ENCODE measurements at places on chromosomes 13 and 19.

DNA sequence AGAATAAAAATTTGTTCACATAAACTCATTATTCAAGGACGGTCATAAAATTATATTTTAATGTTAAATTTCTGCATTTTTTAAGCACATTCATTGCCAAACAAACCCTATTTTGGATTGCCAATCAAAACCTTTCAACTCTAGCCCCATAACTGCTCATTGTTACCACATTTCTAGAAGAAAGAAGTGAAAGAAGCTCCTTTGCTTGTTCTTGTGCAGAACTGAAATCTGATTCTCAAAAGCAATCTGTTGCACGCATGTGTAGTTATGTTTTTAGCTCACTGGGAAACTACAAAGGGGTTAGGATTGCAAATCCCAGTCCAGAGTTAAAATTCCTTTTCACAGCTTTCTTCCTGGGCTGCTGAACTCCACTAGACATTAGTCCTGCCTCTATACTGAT lies 109.5 kb upstream of the MIR17HG start:
- no peak for DNase-seq

DNA sequence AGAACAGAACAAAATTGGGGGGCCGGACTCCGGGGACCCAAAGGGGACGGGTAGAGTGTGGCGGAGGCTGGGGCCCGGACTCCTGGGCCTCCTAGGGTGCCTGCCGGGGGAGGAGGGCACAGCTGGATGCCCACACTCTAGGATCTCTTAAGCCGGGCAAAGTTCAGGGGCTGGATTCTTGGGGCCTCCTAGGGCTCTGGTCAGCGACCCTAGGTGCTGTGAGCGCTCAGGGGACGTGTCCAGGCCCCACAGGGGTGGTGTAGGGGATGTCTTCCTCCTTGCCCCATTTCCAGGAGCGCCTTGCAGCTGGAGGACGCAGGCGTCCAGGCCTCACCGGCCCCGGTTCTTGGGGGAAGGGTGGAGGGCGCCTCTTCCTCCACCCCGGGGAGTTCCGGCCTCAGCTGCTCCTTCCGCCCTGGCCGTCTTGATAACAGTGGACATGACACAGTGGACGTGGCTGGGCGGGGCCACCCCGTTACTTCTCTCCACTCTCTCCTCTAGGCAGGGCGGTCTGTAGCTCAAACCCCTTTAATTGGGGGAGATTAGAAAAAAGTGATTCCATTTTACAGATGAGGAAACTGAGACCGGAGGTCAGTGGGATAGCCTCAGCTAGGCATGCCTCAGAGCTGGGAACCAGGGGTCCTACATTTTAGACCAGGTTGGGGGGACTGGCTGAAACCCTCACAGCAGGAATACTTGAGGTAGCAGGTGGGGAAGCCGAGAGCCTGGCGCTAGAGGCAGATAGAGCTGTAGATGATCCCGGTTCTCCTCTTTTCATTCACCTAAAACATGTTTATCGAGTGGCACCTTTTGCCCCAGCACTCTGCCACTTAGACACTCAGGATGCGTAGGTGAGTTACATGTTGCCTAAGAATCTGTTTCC lies 705 bp downstream of the STXBP2 start:
- no peak for DNase-seq

GRCh38 chr13:25292301-25292700 lies 5.0 kb upstream of the MTMR6 start:
- DNase-seq: no peak

- no peak for DNase-seq
Measured at GRCh38 chr19:7710616-7711015, 8.7 kb upstream of the FCER2 start.

GRCh38 chr19:55691561-55692481 lies 16.8 kb downstream of the EPN1 start:
- DNase-seq: peak; percentile 31

GRCh38 chr19:56159009-56159559 lies 16.7 kb upstream of the GALP start:
- no peak for DNase-seq

GRCh38 chr13:48749144-48749543 lies 95.4 kb downstream of the CYSLTR2 start:
- DNase-seq: no peak

DNA sequence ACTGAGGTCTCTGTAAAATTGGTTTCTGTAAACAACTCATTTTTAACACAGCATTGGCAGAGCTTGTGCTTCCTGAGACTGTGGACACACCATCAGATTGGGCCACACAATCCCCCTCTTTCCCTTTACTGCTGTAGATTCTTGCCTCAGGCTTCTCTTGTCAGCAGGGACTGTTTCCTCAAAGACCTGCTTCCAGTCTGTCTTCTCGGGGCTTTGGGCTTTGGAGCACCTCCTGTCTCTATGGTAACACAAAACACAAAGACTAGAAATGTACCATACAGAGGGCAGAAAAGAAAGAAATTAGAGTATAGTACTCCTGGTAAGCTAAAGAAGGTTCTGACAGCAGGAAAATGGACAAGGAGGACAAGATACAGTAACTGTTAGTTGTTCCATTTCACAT lies 484.5 kb downstream of the DIAPH3 start:
- no peak for DNase-seq

- peak; percentile 18 for DNase-seq
Measured at GRCh38 chr19:35229601-35230000, 1.1 kb upstream of the FAM187B start.

DNA sequence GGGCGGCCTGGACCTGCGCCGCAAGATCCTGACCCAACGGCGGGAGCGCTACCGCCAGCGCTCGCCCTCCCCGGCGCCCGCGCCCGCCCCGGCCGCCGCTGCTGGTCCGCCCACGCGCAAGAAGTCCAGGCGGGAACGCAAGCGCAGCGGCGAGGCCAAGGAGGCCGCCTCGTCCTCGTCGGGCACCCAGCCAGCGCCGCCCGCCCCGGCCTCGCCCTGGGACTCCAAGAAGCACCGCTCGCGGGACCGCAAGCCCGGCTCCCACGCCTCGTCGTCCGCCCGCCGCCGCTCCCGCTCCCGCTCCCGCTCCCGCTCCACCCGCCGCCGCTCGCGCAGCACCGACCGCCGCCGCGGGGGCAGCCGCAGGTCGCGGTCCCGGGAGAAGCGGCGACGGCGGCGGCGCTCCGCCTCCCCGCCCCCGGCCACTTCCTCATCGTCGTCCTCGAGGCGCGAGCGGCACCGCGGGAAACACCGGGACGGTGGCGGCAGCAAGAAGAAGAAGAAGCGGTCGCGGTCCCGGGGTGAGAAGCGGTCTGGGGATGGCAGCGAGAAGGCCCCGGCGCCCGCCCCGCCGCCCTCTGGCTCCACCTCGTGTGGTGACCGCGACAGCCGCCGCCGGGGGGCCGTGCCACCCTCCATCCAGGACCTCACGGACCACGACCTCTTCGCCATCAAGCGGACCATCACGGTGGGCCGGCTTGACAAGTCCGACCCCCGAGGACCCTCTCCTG lies 10.0 kb downstream of the SCAF1 start:
- no peak for DNase-seq

DNA sequence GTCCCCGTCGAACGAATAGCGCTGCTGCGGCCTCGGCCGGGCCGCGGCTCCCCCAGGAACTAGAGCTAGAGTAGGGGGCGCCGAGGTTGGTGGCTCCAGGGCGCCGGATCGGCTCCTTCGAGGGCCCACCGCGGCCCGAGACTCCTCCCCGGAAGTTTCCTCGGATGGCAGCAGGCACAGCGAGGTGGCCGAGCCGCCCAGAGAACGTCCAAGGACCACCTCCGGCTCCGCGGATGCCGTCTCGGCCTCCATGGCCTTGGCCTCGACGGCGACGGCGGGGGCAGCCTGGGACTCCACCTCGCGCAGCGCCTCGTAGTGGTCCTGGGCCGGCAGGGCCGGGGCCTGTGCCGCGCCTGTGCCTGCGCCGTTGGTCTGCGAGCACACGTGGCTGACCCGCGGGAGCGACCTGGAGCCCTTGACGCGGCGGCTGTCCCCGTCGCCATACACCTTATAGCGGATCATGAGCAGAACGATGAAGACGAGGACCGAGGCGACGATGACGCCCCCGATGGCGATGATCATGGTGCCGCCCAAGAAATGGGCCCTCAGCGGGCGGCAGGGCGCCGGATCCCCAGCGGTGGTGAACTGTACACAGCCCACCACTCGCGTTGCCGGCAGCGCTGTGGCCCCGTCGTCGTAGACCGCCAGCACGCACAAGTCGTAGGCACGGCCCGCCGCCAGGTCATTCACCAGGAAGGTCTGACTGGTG lies 11.8 kb downstream of the IFNL1 start:
- peak; percentile 73 for DNase-seq

GRCh38 chr13:38159710-38160109 lies 189.9 kb upstream of the UFM1 start:
- DNase-seq: no peak

DNA sequence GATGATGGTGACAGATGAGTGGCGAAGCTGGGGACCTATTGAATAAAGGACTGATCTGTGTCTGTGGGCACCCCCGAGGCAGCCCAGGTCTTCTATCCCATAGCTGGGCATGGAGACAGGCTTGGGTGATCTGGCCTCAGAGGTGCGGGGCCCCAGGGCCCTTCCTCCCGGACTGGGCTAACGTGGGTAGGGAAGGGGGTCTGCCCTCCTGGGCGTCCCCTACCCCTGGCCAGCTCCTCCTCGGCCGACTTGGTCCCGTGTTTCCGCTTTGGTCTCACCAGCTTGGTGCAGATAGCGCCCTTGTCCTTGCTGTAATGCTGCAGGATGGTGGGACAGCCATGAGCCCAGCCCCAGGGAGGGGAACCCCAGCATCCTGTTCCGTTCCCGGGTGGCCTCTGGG lies 3.3 kb downstream of the MATK start:
- DNase-seq: no peak

- no peak for DNase-seq
Measured at GRCh38 chr13:28000567-28000966, 12.1 kb upstream of the URAD start.

GRCh38 chr13:91576590-91576989 lies 178.2 kb downstream of the GPC5 start:
- DNase-seq: peak; percentile 16

- DNase-seq: no peak
Measured at GRCh38 chr19:11942008-11942842, 17.3 kb downstream of the ZNF700 start.

DNA sequence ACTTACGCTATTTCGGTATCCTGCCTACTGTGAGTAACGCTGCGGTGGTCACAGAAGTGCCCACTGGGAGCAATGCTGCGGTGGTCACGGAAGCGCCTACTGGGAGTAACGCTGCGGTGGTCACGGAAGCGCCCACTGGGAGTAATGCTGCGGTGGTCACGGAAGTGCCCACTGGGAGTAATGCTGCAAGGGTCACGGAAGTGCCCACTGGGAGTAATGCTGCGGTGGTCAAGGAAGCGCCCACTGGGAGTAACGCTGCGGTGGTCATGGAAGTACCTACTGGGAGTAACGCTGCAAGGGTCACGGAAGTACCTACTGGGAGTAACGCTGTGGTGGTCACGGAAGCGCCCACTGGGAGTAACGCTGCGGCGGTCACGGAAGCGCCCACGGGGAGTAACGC lies 52.1 kb upstream of the SOX1 start:
- no peak for DNase-seq

- DNase-seq: no peak
Measured at GRCh38 chr13:61453121-61453520, 37.5 kb upstream of the PCDH20 start.

DNA sequence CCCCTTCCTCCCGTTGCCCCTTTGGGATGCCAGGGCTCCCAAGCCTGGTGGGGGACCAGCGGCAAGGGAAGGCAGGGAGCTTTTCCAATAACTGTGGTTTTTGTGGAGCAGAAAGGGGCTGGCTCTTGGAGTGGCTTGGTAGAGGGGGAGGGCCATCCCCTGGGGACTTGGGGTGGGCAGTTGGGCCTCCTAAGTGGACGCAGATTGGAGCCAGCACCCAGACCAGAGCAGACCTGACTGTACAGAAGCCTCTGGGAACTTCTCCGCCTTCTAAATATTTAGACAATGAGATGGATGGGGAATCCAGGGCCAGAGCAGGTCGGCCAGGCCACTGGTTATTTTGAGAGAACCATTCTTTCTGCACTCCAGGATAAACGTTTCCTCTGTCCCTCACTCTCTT lies 4.2 kb downstream of the PTGIR start:
- no peak for DNase-seq

GRCh38 chr13:51679616-51680015 lies 95.4 kb downstream of the WDFY2 start:
- DNase-seq: no peak

DNA sequence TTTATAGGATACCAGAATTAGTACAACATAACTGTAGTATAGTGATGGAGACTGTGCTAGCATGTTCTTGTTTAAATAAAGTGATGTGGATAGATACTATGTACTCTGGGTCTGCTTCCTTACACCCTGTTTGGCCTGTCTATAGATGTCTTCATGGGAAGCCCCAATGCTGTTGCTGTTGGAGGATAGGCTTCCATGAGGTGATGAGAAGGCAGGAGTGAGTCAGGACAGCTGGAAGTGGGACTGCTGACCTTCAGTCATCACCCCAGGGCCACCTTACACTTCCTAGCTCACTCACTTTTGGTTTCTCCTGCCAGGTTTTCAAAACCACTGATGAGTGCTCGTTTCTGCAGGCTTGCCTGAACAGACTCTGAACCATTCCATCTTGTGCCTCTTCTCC lies 4.2 kb downstream of the KCTD4 start:
- no peak for DNase-seq

DNA sequence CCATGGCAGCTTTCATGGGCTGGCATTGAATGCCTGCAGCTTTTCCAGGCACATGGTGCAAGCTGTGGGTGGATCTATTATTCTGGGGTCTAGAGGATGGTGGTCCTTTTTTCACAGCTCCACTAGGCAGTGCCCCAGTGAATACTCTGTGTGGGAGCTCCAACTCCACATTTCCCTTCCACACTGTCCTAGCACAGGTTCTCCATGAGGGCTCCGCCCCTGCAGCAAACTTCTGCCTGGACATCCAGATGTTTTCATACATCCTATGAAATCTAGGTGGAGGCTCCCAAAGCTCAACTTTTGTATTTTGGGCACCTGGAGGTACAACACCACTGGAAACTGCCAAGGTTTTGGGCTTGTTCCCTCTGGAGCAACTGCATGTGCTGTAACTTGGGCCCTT lies 450.6 kb downstream of the LMO7 start:
- no peak for DNase-seq

DNA sequence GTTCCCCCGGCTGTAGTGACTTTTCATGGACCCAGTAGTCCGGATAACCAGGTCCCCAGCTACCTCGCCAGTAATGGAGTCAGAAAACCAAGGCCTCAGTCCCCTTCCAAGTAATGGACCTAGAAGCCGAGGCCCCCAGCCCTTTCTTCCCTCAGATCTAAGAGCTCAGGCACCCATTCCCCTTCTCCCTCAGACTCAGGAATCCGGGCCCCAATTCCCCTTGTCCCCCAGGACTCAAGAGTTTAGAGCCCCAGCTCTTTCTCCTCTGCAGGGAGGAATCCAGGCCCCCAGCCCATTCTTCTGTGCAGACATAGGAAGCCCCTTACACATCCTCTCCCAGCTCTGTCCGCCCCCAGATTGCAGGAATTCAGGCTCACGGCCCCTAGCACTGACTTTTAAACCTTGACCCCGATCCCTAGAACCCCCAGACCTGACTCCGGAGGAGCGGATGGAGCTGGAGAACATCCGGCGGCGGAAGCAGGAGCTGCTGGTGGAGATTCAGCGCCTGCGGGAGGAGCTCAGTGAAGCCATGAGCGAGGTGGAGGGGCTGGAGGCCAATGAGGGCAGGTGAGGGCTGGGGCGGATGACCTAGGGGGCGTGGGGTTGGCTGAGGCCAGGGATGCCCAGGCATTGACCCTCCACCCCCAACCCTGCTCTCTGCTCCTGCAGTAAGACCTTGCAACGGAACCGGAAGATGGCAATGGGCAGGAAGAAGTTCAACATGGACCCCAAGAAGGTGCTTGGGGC lies 938 bp downstream of the CYTH2 start:
- DNase-seq: no peak

GRCh38 chr19:12581100-12581499 lies 29.5 kb downstream of the ZNF490 start:
- no peak for DNase-seq
